ENCODE measurements at places on chromosomes 6 and 20.

DNA sequence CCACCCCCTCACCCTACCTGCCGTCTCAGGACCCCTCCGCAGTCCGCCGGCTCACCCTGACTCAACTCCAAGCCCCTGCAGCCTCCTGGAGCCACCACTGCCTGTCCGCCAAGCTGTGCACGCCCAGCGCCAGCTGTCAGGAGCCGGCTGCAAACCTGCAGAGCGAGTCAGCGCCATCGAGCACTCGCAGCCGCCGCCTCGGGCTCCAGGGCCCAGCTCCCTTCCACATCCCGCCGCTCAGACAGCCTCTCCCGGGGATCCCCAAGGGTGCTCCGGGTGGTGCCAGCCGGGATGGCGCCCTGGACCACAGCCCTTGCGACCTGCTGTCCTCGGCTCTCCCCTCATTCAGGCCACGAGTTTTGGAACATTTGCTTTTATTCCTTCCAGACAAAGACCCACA is 4.3 kb downstream of the TNNC2 start:
- no peak for DNase-seq

DNA sequence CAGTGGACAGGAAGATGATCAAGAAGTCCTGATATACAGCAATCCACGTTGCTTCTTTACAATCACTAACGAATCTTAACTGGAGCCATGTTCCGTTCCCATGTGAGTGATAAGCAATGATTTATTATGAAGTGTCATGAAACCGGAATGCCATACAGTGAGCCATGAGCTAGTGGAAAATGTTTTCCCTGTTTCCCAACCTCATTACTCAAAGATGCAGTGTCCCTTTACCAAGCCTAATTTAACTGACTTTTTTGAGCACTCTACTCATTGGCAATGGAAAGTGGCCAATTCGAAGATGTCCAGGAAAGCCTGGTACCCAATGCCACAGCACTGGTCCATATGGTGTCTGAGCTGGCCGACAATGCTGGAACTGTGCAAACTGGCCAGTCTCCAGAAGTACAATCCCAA is 148.3 kb downstream of the ZNF217 start:
- no peak for DNase-seq

- no peak for DNase-seq
Measured at GRCh38 chr6:30557683-30557981, 537 bp downstream of the PRR3 start.

GRCh38 chr20:56376331-56376730 is 15.7 kb downstream of the AURKA start:
- DNase-seq, result no peak

DNA sequence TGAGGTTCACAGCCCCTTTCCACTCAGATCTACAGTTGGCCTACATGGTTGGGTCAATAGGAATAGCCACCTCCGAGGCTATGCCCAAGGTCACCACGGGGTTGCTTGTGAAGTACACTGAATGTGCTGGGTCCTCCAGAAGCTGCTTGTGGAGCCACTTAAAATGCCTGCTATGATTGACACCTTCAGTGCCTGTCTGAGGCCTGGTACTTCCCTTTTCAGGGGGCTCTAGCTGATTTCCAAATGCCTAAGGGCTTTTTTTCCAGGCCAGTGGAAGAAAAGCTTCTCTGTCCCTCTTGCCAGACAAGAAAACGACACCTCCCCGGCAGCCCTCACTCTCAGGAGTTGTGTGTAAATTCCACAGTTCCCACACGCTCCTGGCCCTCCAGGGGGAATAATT is 6.3 kb upstream of the NXT1 start:
- DNase-seq, result no peak

All from NT2/D1 (cell line).